ENCODE measurements at places on chromosomes 16 and 17.

- DNase-seq, result peak; percentile 51
Measured at GRCh38 chr16:2838928-2839327, 8.8 kb downstream of the ZG16B start.

DNA sequence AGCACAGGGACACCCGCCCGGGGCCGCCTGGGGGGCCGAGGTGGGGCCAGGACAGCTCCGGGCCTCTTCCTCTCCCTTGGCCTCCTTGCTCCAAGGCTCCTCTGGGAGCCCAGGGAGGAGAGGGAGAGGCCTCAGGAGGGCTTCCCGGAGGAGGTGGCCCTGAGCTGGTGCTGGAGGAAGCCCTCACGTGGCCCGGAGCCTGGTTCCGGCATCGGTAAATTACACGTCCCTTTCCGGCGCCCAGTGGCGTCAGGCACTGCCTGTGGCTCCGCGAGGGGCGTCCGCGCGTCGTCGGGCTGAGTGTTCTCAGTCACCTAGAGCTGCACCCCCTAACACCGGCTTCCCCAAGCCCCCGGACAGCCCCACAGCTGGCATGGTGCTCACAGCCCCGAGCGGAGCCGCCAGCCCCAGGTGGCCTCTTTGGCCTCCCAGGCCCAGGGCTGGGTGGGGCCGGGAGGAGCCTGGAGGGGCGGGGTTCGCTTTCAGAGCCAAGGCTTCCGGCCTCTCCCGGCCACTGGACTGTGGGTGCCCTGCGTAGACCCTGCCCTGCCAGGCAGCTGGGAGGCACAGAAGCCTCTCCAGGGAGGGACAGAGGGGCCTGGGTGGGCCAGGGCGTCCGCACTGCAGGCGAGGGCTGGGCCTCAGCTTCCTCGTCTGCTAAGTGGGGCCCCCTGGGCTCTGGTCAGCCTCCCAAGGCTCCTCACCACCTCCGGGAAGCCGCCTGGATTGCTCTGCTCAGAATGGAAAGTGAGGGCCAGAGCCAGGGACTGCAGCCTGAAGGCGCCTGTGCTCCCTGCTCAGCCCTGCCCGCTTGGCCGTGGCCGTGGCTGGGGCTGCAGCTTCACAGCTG is 27.9 kb upstream of the SSTR5 start:
- no peak for DNase-seq

DNA sequence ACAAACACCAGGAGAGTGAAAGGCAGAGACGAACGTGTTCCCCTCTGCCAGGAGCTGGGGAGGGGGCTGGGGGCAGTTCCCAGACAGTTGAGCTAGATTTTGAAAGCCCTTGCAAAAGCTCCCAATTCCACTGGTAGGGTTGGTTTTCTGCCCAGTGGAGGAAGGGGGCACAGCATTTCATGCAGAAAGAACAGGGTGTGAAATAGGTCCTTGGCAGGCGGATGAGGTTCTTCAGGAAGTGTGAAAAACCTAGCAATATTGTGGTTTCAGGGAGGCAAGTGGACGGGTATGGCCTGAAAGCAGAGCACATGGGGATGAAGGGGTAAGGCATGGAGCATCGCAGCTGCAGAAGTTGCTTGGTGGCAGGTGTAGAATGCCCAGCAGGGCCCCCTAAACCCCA is 248.3 kb downstream of the KATNIP start:
- no peak for DNase-seq

DNA sequence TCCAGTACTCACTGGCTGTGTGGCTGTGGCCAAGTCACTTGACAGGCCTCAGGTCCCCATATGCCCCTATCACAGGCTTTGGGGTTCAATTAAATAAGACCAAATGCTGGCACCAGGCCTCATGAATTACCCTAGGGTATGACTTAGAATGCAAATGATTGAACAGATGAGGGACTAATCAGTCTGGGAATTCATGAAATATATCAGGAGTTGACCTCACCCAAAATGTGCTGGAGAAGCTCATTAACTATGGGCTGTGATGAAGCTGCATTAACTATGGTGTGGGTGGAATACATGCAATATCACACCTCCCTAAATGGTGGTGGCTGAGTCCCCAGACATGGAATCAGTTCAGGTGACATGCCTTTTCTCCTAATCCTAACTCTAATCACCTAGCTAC is 72.1 kb downstream of the DNAH3 start:
- no peak for DNase-seq

DNA sequence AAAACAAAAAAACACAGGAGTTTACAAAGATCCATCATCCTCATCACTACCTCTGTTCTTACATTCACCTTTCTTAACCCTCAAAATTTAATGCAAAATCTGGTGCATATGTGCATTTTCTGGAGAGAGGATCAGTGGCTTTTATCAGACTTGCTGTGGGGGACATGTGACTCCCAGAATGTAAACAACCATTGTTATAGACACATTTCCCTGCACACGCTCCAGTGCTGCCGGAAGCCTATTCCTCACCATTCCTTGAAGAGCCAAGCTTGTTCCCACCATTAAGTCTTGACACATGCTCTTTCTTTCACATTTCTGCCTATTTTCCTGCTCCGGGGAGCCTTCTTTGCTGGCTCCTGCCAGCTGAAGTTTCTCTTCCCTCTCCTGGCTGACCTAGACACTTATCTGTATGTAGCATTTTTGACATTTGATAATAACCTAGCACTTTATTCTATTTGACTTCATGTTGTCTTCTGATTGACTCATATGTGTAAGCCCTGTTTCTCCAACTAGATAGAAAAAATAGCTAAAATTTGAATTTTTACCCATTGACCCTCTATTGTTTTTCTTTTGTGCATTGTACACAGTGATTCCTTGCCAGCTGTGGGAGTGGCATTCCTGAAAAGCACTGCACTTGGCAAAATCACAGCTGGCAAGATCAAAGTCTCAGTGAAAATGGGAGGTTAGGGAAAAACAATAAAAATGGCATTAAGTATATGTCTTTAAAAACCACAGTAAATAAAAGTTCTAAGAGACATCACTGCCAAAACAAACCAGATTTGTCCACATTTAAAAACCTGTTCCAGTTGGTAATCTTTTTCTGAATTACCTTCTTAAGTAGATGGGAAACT is 76.8 kb upstream of the CIBAR2 start:
- no peak for DNase-seq

DNA sequence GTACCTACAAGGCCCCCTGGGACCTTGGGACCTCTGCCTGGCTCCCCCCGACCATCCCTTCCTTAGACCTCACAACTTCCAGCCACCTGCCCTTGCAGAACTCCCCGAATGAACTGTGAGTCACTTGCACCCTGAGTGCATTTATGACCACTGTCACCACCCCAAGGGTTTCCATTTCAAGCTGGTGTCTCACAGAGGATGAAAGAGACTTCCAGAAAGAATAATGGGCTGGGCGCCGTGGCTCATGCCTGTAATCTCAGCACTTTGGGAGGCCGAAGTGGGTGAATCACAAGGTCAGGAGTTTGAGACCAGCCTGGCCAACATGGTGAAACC is 124.5 kb upstream of the CIBAR2 start:
- DNase-seq, result no peak

- DNase-seq, result no peak
Measured at GRCh38 chr17:36459601-36460000, 26.9 kb upstream of the ZNHIT3 start.

GRCh38 chr16:9003322-9003721 is 39.6 kb upstream of the USP7 start:
- DNase-seq, result no peak

DNA sequence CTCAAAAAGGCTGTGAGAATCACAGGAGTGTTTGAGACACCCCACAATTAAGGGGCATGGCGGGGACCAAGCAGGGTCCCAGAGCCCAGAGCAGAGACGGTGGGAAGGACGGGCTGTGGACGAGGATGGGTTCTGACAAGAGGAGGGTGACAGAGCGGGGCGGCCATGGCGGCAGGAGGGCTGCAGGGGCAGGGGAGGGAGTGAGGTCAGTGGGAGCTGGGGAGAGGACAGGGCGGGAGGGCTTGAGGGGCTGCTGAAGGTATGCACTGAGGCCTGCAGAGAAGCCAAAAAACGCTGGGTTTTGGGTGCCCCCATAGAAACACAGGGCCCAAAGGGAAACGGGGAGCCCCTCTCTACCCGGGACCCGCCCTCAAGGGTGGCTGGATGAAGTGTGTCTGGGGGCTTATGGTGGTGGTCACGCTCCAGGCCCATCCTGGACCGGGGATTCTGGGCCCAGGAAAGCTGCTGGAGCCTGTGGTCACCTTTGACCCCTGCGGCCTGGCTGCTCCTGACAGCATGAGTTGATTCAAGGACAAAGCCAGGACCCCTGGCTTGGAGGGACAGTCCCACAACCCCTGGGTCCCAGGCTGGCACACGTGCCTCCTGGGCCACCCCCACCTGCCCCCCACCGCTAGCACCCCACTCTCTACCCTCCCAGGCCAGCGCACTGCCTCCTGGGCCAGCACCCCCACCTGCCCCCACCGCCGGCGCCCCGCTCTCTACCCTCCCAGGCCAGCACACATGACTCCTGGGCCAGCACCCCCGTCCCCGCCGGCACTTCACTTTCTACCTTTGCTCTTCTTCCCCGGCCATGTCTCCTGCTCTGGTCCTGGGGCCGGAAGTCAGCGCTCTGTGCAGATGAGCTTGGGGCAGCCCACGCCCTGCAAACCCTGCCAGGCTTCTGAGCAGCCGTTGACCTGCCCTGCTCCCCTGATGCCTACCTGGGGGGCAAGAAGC is 31.0 kb upstream of the ACSF3 start:
- no peak for DNase-seq

DNA sequence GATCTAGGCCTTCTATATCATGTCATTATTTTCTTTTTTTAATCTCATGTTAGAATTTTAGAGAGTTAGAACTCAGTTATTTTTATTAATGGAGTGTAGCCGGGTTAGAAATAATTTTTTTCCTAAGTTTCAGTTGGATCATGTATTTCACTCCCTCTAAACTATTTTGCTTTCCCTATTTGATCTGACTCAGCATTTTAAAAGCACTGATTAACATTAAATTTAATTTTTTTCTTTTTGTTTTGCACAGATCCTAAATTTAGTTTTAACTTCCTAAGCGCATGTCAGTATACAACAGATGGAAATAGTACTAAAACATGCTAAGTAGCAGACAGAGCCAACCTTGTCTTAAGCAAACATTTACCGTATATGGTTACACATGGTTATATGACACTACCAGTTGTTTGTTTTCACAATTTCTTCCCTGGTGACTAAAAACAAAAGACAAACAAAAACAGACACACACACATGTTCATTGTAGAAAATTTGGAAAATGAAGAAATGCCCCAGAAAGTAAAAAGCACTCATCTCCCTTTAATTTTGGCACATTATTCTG is 33.6 kb upstream of the RAB11FIP4 start:
- no peak for DNase-seq

DNA sequence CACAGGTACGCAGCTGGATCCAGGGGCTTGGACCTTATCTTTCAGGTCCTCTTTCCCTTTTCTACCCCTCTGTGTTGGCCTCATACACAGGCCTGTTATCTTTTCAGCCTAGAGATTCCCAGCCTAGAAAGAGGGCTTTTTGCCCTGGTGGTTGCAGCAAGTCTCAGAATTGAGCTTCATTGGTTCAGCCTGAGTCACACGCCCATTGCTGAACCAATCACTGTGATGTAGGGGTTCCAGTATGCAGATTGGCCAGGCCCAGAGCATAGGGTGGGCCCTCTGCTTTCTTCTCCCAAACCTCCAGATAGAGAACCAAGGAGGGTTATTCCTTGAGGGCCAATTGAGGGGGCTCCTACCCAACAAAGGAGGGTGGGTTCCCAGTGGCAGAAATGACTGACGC is 32.8 kb downstream of the GPT2 start:
- DNase-seq, result no peak

DNA sequence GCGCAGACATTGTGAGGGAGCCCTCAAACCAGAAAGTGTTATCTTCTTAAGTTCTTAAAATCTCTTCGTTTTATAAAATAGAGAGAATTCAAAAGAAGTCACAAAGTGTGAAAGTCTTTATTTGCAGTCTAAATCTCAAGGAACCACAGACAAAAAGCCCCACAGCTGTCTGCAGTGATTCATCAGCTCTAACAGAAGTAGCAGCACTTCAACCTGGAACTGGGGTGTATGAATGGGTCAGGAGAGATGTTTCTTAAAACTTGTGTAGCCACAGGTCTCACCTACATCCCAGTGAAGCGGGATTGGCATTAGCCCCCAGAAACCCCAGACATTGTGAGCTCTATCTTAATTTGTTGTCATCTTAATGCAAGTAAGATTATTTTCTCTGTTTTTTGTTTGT is 61.1 kb downstream of the CDYL2 start:
- no peak for DNase-seq
